Naive B cell (primary cell): ENCODE measurements at places on chromosomes 5 and 9. TPM values are rescaled to one million over a fixed set of nuclear protein-coding genes. Genes with fewer than 3 reads are reported as not detected.
A peak's percentile ranks its signal among the peaks of the same experiment; 100 is the strongest.

CCDC171 gene
- 0.54 TPM for polyA plus RNA-seq

OR1L8 gene
- not detected for polyA plus RNA-seq

GABRA1 gene
- not detected for polyA plus RNA-seq

CCDC107 gene
- 46.4 TPM for polyA plus RNA-seq

PTPRD gene
- polyA plus RNA-seq = not detected

OMD gene
- polyA plus RNA-seq = 0.17 TPM

RASGRF2 gene
- polyA plus RNA-seq = not detected

P4HA2 gene
- not detected for polyA plus RNA-seq

DMGDH gene
- 0.20 TPM for polyA plus RNA-seq

PLAC8L1 gene
- polyA plus RNA-seq = not detected

NUTM2G gene
- polyA plus RNA-seq = not detected

DNA sequence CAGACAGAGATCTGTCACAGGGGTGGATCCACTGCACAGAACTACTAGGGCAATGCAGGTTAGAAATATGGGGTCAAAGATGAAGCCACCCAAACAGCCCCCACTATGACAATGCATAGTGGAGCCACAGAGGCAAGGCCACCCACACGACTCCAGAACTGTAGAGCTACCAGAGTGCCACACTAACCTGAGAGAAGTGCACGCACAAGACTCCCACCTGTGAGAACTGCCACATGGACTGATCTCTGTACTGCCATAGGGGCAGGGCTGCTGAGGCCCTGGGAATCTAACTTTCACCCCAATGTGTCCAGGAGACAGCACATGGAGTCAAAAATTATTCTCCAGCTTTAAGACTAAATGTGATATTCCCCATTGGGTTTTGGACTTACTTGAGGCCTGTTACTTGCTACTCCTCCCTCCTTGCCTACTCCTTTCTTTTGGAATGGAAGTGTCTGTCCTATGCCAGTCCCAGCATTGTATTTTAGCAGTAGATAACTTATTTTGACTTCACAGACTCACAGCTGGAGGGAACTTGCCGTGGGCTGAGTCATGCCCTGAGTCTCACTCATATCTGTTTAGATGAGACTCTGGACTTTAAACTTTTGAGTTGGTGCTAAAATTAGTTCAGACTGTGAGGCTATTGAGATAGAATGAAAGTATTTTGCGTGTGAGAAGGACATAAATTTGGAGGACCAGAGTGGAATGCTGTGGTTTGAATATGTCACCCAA, 853.3 kb downstream of the MAT2B start:
- H3K27ac ChIP-seq = no peak overlapping the region
- H3K4me3 ChIP-seq = no peak overlapping the region
- no peaks in the 10 kb centered on the region for H3K4me1 ChIP-seq
- H3K36me3 ChIP-seq = no peaks in the 10 kb centered on the region
- no peaks in the 10 kb centered on the region for H3K27me3 ChIP-seq

- H3K36me3 ChIP-seq = peaks cover 35% of the 10 kb centered on the region
- H3K27ac ChIP-seq = no peak overlapping the region
- no peak for DNase-seq
- peaks cover 16% of the 10 kb centered on the region for H3K4me1 ChIP-seq
- no peak overlapping the region for H3K4me3 ChIP-seq
- H3K27me3 ChIP-seq = peaks cover 59% of the 10 kb centered on the region
Observed at GRCh38 chr5:73303148-73304079, 130.4 kb downstream of the TMEM174 start.

DNA sequence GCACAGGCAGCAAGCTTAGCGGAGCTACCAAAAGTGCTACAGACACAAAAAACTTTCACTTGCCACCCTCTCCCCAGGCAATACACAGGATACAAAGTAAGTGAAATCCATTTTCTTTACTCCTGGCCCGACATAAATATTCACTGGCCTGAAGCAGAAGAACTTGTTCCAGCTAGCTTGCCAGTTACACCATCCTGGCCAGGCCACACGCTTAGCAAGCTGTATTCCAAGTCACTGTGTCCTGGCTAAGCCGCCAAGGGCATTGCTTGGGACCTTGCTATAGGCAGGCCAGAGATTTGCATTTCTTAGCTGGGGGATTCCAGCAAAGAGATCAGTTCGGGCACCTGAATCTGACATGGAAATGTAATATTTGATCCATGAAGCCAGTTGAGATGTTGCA, 71.0 kb upstream of the SLC1A3 start:
- no peaks in the 10 kb centered on the region for H3K4me1 ChIP-seq
- peaks cover 32% of the 10 kb centered on the region for H3K27me3 ChIP-seq
- no peak overlapping the region for H3K27ac ChIP-seq

GRCh38 chr5:19047277-19047676, 940.7 kb downstream of the CDH18 start:
- DNase-seq = no peak
- H3K4me3 ChIP-seq = no peak overlapping the region
- no peaks in the 10 kb centered on the region for H3K36me3 ChIP-seq
- no peak overlapping the region for H3K27ac ChIP-seq
- no peaks in the 10 kb centered on the region for H3K27me3 ChIP-seq

- no peaks in the 10 kb centered on the region for H3K4me1 ChIP-seq
- no peaks in the 10 kb centered on the region for H3K36me3 ChIP-seq
- H3K27ac ChIP-seq = no peak overlapping the region
- no peak overlapping the region for H3K4me3 ChIP-seq
Observed at GRCh38 chr5:39977066-39977655, 552.4 kb upstream of the DAB2 start.

DNA sequence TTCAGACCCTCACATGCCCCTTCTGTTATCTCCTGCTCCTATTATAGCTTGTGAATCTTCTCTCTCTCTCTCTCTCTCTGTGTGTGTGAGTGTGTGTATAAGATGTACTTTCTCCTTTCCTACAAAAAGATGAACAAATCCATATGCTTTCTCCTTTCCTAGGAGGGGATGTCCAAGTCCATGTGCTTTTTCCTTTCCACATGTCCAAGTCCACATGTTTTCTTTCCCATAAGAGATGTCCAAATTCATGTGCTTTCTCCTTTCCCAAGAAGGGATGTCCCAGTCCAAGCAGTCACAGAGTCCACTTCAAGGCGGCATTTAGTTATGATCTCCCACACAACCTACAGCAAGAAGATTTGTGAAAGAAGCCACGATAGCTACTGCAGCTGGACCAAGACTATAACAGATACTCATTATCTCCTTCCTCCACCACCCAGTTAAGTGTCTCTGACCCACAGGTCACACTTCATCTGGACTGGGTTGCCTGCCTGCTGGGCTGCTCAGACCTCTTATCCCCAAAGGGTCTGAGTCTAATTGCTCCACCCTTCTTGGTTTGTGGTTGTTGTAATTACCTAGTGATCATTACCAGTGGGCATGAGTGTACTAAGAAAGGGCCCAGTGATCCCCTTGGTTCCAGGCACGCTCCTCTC, 18.4 kb upstream of the FOXI1 start:
- peaks cover 2% of the 10 kb centered on the region for H3K4me1 ChIP-seq
- H3K27me3 ChIP-seq = no peaks in the 10 kb centered on the region
- no peak overlapping the region for H3K27ac ChIP-seq
- peaks cover 35% of the 10 kb centered on the region for H3K36me3 ChIP-seq
- DNase-seq = no peak

DNA sequence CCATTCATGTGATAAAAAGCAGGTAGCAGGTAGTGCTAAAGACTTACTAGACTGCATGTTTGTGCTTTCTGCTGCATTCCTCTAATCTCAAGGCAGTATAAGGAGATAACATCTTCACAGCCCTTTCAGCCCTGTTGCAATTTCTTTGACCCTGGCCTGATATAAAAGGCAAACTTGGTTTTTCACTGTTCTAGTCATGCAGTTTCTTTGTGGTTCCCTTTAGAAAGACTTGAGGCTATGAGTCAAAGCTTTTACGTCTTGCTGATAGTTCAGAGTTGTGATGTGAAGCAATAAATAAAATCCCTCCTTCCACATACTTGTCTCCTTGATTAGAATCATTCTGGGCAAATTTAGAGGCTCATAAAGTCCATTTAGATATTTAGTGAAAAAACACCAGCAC, 88.6 kb upstream of the CDKN2B start:
- no peaks in the 10 kb centered on the region for H3K36me3 ChIP-seq
- H3K4me1 ChIP-seq = peaks cover 6% of the 10 kb centered on the region
- H3K4me3 ChIP-seq = no peak overlapping the region
- DNase-seq = no peak
- no peaks in the 10 kb centered on the region for H3K27me3 ChIP-seq
- H3K27ac ChIP-seq = no peak overlapping the region

GRCh38 chr5:152427721-152428120, 22.6 kb upstream of the NMUR2 start:
- no peak for DNase-seq
- H3K4me3 ChIP-seq = no peak overlapping the region

- H3K27ac ChIP-seq = no peak overlapping the region
- no peaks in the 10 kb centered on the region for H3K27me3 ChIP-seq
- no peaks in the 10 kb centered on the region for H3K4me1 ChIP-seq
Observed at GRCh38 chr5:112143690-112144089, 275.4 kb downstream of the EPB41L4A start.

- no peak overlapping the region for H3K27ac ChIP-seq
- DNase-seq = no peak
Observed at GRCh38 chr5:28748446-28748845, 1710.1 kb upstream of the CDH9 start.

DNA sequence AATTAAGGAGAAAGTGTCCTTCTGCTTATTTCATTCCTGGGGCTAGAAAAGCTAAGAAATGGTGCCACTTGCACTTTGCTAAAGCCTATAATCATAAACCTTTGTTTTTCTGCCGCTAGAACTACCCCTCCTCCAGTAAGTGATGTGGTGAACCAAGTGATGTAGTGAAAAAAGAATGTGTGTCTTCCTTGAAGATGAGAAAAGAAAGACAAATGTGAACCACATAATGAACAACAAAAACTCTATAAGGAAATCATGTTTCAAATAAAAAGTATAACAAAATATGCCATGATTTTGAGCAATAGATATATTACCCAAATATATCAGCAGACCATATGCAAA, 179.0 kb upstream of the SGCD start:
- H3K27ac ChIP-seq = no peak overlapping the region
- H3K4me1 ChIP-seq = no peaks in the 10 kb centered on the region
- no peak overlapping the region for H3K4me3 ChIP-seq
- no peaks in the 10 kb centered on the region for H3K36me3 ChIP-seq
- H3K27me3 ChIP-seq = no peaks in the 10 kb centered on the region

GRCh38 chr5:53779541-53779981, 219.1 kb downstream of the NDUFS4 start:
- H3K27ac ChIP-seq = no peak overlapping the region
- peaks cover 4% of the 10 kb centered on the region for H3K4me1 ChIP-seq
- H3K27me3 ChIP-seq = no peaks in the 10 kb centered on the region
- DNase-seq = no peak
- no peaks in the 10 kb centered on the region for H3K36me3 ChIP-seq
- H3K4me3 ChIP-seq = no peak overlapping the region

DNA sequence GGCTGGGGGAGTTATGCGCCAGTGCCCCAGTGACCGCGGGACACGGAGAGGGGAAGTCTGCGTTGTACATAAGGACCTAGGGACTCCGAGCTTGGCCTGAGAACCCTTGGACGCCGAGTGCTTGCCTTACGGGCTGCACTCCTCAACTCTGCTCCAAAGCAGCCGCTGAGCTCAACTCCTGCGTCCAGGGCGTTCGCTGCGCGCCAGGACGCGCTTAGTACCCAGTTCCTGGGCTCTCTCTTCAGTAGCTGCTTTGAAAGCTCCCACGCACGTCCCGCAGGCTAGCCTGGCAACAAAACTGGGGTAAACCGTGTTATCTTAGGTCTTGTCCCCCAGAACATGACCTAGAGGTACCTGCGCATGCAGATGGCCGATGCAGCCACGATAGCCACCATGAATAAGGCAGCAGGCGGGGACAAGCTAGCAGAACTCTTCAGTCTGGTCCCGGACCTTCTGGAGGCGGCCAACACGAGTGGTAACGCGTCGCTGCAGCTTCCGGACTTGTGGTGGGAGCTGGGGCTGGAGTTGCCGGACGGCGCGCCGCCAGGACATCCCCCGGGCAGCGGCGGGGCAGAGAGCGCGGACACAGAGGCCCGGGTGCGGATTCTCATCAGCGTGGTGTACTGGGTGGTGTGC, at the start of gene RXFP3:
RXFP3 (plus strand) TSS at position 6 of the 636 bp plus-strand sequence; CDS start at position 361, 355 bp downstream.
- no peak within 1 kb of the TSS for H3K4me3 ChIP-seq
- H3K4me1 ChIP-seq = peaks cover 18% of the 10 kb centered on the region
- peaks cover 54% of the 10 kb centered on the region for H3K27me3 ChIP-seq
- no peak within 1 kb of the TSS for H3K27ac ChIP-seq
- H3K36me3 ChIP-seq = no peaks in the 10 kb centered on the region

DNA sequence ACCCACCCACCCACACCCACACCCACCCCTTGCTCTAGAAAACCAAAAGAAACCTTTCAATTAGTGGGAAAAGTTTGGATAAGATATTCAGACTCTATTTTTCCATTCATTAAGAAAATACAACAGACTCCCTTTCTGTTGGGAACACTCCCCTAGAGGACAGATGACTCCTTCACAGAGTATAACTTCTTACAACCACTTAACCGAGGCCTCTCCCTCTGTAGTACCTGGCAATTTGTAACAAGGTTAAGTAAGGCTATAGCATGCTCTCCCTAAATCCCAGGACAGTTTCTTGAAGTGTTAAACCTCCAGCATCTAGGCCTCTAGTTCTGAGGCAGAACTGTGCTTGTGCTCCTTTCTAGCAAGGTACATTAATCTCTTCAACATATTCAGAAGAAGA, 75.9 kb upstream of the NR5A1 start:
- no peaks in the 10 kb centered on the region for H3K4me1 ChIP-seq
- DNase-seq = no peak

GRCh38 chr5:154753792-154754191, 1.4 kb upstream of the LARP1 start:
- H3K36me3 ChIP-seq = no peaks in the 10 kb centered on the region
- no peaks in the 10 kb centered on the region for H3K27me3 ChIP-seq
- H3K4me1 ChIP-seq = peaks cover 35% of the 10 kb centered on the region
- H3K27ac ChIP-seq = peak overlapping the region; percentile 93

GRCh38 chr5:119897537-119898370, 268.4 kb downstream of the FAM170A start:
- no peak for DNase-seq
- no peaks in the 10 kb centered on the region for H3K36me3 ChIP-seq
- no peak overlapping the region for H3K27ac ChIP-seq
- no peaks in the 10 kb centered on the region for H3K4me1 ChIP-seq

DNA sequence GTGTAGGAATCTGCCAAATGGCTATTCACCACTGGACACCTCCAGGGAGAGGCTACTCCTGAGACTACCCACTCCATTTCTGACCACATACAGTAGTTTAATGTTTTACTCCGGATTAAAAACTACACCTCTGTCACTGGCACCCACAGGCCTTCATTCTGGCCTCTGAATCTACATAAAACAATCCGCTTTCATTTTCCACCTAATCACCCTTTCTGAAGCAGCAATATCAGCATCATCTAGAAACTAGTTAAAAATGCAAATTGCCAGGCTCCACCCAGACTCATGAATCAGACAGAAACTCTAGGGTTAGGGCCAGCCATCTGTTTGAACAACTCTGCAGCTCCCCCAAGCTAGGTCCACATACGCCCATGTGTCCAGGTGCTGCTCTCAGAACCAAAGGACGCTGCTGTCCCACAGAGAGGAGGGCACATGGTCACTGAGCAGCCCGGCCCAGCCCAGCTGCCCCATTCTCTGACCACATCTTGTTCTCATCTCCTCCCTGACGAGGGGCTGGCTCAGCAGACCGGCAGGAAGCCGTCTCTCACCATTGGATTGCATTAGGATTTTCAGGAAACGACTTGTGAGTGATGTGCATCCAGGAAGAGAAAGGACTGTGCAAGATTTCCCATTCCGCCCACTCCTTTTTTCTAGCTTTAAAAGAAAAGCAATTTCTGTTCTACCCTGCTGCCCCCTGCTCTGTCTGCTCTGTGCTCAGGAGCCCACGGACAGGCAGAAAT, 34.7 kb downstream of the ADAM19 start:
- H3K4me1 ChIP-seq = peaks cover 67% of the 10 kb centered on the region
- H3K4me3 ChIP-seq = peak overlapping the region; percentile 78
- peak; percentile 33 for DNase-seq
- no peaks in the 10 kb centered on the region for H3K27me3 ChIP-seq
- peak overlapping the region; percentile 89 for H3K27ac ChIP-seq
